Stimulated activated CD4-positive, alpha-beta T cell treated with anti-CD3 and anti-CD28 coated beads, Interleukin-1b, Interleukin-23, amount 100 ng/mL, for 4 hours (primary cell): ENCODE measurements at places on chromosomes 7 and 10.

GRCh38 chr7:156614434-156615264, 25.9 kb upstream of the RNF32 start:
- DNase-seq, result no peak

DNA sequence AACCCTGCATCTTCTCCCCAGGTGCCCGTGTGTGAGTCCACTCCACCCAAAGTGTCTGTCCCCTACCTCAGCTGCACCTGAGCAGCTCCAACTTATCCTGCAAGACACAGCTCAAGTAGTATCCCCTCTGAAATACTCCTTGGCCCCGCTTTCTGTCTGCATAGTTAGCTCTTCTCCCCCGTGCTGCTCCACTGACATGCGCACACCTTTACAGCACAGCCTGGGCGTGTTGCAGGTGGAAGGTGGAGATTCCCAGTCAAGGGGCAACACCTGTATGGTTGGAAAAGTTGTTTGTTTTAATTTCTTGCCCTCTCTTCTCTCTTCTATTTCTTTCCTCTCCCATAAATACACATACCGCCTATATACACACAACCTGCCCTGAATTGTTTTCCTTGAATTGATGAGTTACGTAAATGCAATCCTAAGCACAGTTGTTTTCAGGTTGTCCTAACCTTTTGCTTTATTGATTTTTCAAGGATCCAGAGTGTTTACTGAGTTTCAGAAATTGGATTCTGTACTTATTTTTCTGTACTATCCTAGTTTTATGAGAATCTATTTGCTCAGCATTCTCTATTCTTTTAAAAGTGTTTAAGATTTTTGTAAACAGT, 14.9 kb downstream of the MET start:
- no peak for DNase-seq

DNA sequence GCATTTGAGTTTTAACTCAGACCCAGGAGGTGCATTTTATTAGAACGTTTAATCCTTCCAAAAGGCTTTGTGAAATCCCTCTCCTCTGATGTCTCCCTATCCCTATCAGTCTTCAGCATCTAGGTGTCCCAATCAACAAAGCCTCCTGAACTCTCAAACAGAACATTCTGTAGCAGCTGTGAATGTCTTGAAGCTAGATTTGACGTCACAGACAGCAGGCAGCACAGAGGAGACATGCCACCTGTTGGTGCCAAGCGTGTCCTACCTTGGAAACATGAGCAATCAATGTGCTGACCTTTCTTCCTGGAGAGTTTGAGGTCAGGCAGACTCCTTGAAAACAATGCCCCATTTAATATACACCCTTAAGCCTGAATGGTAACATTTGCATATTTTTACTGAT, 125.5 kb downstream of the RNLS start:
- DNase-seq, result no peak

DNA sequence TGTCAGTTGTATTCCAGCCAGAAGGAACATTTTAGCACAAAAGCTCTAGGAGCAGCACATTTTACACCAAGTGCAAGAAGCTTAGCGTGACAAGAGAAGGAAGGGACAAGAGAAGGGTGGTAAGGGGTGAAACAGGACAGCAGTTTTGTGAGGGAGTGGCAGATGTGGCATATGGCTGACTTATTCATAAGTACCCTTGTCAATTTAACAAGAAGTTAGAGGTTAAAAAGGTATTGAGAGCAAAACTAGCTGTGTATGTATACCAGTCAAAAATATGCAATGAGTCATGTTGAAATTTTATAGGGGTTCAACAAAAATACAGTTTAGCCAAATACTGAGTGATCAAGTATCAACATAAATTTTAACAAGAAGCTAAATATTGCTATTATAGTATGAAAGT, 561.5 kb upstream of the POT1 start:
- no peak for DNase-seq

DNA sequence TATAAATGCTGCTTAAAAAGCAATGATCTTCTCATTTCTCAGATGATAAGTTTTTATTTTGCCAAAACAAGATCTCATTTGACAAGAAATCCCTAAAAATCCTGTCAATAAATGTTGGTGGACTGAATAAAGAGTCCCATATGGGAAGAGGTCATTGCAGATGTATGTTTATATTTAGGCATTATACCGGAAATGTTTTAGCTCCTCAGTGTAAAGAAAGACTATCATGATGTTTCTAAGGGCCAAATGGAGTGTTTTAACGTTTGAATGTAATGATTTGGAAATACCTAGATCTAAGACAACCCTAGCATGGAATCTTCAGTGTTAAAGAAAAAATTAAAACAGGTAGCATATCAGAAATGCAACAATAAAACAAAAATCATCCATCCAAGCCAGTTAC, 457.8 kb upstream of the NFE2L3 start:
- no peak for DNase-seq

DNA sequence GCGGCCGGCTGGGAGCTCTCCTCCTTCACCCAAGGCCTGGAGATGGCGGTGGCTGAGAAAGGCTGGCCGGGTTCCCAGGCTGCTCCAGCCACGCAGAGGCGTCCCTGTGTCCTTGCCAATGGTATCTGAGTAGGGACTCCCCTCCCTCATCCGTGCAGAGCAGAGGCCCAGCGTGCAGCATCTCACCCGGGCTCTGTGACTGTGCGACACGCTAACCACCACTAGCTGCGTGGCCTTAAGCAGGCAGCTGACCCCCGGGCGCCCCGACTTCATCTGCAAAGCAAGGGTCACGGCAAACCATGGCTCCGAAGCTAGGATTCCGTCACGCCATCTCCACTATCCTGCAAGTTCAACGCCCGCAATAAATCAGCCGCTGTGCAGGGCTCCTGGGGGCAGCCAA, 47.2 kb upstream of the TNRC18 start:
- no peak for DNase-seq

DNA sequence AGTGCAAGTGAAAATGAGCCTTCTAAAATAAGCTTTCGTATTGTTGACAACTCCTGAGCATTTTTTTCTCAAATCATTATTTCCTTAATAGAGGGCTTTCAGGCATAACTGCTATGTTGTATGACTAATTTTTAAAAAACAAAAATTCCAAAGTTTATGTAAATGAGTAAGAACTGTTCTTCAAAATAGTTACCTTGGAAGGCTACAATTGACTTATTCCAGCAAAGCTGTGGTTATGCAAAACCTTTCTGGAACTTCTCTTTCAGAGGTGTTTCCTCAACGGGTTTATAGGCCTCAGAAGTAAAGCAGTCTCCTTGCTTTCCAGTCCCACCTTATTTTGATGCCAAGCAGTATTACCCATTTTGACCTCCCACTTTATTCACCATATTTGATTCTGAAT, 2.5 kb downstream of the SLC25A28 start:
- no peak for DNase-seq

- DNase-seq, result no peak
These were observed 488.8 kb upstream of the ZMIZ1 start for GRCh38 chr10:78579995-78580394.

DNA sequence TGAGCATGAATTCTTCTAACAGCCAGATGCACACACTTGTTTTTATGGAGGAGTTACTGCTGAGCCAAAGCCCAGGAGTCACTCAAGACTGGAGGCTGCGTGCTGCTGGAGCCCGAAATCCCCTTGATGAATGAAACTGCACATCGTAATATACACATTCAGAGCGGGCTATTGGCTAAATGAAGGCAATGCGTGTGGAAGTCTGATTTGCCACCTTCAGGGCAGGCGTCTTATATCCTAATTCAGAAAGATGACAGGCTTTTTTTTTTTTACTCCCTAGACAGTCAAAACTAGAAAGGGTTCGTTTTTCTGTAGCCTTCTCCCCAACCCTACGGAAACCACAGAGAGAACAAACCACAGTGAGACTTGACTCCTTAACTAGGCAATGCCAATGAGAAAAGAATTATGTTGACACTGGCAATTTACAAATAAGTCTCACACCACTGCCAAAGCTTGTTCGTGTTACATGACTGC, 227.2 kb upstream of the KLF14 start:
- no peak for DNase-seq

DNA sequence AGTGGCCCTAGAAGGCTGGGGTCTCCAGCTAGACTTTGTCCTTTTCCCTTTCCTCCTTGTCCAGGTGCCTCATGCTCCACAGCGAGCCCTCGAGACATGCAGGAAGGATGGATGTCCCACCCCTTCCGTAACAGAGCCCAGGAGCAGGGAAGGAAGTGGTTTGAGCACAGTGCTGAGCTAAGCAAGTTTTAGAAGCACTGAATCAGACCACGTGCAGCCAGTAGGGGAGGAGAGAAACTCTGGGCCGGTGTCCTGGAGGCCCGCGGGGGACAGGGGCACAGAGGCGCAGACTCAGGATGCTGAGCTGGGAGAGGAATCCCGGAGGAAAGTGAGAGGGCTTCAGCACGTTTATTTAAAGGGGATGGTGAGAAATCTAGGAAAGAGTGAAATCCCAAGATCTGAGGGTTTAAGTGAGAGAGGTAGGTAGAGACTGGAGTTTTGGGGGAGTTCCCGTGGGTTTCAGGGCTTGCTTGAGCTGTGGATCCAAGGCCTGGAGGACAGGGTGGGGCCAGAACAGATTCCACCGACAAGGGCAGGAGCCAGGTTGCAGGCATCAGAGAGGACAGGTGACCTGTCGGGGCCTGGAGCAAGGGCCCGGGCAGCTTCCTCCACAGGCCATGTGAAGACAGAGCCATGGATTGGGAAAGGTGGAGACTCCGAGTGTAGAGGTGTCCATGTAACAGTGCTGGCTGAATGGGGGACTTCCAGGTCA, 4.4 kb upstream of the IRF5 start:
- peak; percentile 16 for DNase-seq

GRCh38 chr10:30080161-30080560, 20.8 kb upstream of the JCAD start:
- DNase-seq, result no peak

DNA sequence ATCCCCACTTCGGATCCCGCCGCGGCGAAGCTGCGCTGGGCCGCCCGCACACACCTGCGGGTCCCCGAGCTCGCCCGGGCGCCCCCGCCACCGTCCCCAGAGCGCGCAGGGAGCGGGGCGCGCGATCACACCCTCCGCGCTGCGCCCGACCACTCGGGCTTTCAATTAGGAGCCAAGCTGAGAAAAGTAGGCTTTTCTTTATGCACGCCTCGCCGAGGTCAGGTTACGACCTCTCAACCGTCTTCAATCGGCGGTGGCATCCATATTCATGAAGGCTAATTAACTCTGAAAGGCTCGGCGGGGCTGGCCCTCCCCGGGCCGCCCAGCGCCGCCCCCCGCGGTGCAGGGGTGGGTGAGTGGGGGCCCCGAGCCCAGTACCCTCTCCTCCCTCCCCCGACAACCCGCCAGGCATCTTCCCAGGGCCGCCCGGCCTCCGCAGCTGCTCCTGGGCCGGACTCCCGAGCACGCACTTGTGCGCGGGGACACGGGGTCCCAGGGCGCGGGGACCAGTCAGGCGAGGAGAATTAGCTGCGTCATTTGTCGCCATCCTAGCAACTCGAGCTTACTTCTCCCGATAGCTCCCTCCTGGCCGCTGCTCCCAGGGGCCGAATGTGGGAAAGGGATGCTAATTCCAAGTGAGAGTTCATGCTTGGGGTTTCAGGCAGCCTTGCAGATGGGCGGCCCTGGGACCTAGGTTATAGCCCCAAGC, 155.5 kb upstream of the LYZL2 start:
- DNase-seq, result peak; percentile 25

GRCh38 chr10:7192061-7192460, 218.8 kb downstream of the SFMBT2 start:
- DNase-seq, result no peak

- no peak for DNase-seq
These were observed 450.2 kb upstream of the GALNT17 start for GRCh38 chr7:70681469-70682350.

GRCh38 chr10:76981251-76981650, 656.4 kb downstream of the KCNMA1 start:
- DNase-seq, result no peak

DNA sequence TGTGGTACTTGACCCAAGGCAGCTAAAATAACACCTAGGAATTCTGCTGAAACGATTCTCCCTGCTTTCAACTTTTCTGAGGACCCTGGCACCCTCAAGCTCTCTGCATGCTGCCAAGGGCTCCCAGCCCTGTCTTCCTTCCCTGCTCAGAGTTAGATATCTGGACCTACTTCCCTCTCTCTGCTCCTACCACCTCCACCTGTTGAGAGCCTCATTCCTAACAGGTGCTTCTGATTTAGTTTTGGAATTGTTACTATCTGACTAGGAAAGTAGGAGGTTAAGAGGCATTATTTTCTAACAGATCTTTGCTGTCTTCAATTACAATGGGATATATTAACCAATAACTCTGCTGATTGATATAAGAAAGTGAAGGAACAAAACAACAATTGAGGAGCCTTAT, 253.8 kb downstream of the FZD1 start:
- DNase-seq, result no peak

DNA sequence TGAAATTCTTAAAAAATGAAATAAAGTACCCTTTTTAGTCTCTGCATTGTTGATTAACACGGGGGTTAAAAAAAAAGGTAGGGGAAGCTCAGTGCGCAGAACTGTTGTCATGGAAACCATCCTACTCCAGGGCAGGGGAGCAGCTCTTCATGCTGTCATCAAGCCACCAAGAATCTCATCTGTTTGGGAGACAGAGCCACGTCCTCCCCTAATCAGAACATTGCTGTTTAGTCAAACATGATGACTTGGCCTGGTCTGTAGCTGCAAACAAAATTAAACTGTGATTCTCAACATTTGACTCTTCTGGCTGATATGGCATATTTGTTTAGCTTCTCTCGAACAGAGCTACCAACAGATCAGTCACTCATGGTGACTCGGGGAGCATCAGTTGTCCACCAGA, 254.4 kb upstream of the KLF14 start:
- no peak for DNase-seq

- DNase-seq, result no peak
These were observed 85.1 kb upstream of the GTF2I start for GRCh38 chr7:74572301-74572979.
